ENCODE measurements at places on chromosomes 5 and 9.

- no peak for DNase-seq
These were observed 252.6 kb downstream of the CDK5RAP2 start for GRCh38 chr9:120327322-120327721.

DNA sequence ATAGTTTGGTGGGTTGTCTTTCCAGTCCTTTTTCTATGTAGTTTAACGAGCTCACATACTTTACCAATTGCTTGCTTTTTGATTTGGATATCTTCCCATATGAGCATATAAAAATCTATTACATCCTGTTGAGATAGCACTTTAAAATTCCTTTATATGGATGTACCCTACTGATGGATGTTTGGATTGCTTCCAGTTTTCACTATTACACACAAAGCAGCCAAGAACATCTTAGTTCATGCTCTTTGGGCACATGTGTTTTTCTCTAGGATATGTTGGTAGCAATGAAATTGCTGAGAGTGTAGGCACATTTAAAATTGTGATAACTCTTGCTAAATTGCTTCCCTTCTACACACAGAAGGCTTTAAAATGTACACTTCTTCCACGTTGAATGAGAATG is 56.1 kb upstream of the NTRK2 start:
- DNase-seq, result no peak

- DNase-seq, result peak; percentile 61
These were observed 92.3 kb downstream of the LMX1B start for GRCh38 chr9:126705767-126706697.

- no peak for DNase-seq
These were observed 51.8 kb upstream of the ZBTB43 start for GRCh38 chr9:126752881-126753670.

- DNase-seq, result no peak
These were observed 87.6 kb downstream of the DAPK1 start for GRCh38 chr9:87585123-87585855.

DNA sequence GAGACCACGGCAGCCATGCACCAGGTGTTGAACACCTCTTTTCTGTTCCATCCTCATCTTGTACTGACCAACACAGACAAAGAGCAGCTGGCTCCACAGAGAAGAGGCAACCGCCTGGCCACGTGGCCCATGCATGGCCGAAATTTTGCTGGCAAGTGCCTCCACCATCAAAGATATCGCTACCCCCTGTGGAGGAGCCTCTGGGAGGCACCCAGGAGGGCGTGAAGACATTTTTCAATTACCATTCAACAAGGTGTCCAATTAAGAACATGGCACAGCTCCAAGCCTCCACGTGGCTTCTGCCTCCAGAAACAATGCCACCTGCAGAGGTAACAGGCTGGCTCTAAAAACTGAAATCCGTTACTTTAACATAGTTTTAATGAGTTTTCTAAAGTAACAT is 54.4 kb upstream of the CKS2 start:
- no peak for DNase-seq

DNA sequence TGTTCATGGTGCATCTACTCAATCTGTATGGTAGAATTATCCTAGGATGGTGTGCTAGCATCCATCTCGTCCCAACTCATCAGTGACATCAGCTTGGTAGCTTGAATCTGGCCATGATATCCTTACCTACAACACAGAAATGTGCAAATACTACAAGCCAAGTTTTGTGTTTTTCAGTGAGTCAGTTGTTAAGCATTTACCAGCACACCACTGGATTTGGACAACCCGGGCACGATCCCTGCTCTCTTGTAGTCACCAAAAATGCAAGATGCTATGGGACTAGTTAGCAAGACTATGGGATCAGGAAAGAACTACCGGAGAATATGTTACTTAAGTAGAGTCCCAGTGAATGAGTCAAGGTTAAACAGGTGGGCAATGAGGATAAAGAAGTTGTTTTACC is 32.1 kb upstream of the ZNF354B start:
- DNase-seq, result no peak

DNA sequence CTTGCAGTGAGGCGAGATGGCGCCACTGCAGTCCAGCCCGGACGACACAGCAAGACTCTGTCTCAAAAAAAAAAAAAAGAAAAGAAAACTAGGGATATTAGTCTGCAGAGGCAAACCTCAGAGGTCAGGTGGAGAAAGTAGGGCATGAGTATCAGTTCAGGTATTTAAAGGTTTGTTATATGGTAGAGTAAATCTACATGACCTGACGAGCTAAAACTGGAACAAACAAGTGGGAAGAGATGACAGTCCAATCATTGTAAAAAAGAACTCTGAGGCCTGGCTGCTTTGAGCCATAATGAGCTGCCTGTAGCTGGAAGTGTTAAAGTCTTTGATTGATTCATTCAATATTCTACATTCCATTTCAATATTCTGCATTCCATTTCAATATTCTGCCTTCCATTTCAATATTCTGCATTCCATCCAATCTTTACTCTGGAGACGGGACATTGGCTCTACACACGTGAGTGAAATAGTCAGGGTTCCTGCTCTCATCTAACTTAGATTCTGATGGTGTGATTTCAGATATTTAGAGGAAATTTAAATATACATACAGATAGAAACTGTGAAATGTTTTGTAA is 28.9 kb upstream of the GRAMD2B start:
- no peak for DNase-seq

DNA sequence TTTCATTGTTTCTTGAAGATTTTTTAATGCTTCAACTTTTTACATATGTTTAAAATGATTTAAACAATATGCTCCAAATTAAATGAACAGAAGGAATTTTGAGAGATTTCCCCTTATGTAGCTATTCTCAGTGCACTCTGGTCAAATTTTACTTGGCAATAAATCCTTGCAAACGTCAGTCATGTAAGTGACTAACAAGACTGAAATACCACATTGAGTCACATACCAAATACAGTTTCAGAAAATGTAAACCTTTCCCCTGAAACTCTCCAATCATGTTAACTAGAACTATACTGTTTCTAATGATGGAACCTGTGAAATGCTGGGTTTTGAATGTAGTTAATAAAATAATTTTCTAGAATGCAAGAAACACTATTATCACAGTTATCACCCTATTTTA is 29.6 kb downstream of the SAR1B start:
- DNase-seq, result no peak

- no peak for DNase-seq
These were observed 29.1 kb downstream of the DAP start for GRCh38 chr5:10731913-10732312.

DNA sequence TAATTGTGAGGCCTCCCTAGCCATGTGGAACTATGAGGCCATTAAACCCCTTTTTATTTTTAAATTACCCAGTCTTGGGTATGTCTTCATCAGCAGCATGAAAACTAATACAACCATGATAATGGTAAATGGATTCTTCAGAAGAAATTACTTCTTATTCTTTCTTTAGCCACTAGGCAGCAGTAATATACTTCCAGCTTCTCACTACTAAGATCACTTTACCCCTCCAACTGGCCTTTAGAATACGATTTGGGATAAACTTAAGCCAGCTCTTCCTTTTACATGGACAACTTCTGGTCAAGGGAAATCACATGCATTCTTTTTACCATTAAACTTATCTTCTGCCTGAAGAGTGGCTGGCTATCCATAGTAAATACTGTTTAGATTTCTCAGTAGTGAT is 355.4 kb downstream of the MAN2A1 start:
- DNase-seq, result no peak

Measured in effector memory CD4-positive, alpha-beta T cell (primary cell).